ENCODE measurements at places on chromosomes 13 and 19. TPM values are rescaled to one million over a fixed set of nuclear protein-coding genes. Genes with fewer than 3 reads are reported as not detected.
A peak's percentile ranks its signal among the peaks of the same experiment; 100 is the strongest.

Gene DMRTC2
- not detected for total RNA-seq

GRCh38 chr19:4979211-4979807 is 10.4 kb downstream of the KDM4B start:
- no peaks in the 10 kb centered on the region for H3K27me3 ChIP-seq
- H3K27ac ChIP-seq: no peak overlapping the region
- no peaks in the 10 kb centered on the region for H3K4me1 ChIP-seq
- no peak for DNase-seq
- no peak overlapping the region for H3K4me3 ChIP-seq

Gene ZNF546
- total RNA-seq: 18.4 TPM

DNA sequence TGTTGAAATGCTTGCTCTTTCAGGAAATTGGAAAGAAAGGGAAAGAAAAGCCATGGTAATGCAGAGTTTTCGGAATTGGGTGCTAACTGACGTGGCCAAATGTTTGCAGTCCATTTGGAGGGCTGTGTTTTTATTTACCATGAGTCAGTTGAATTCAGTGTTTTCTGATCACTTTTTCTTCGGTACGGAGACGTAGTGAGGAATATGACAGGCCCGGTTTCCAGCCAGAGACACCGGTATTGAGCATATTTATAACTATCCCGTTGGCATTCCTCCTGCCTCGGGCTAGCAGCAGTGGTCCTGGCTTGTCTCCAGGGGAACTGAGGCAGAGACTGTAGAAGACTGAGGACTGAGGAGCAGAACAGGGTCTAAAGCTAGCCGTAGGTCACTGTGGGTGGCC is 1.0 kb downstream of the CDC16 start:
- no peak for DNase-seq
- peaks cover 27% of the 10 kb centered on the region for H3K36me3 ChIP-seq
- H3K4me1 ChIP-seq: peaks cover 21% of the 10 kb centered on the region
- H3K27me3 ChIP-seq: no peaks in the 10 kb centered on the region
- H3K27ac ChIP-seq: peak overlapping the region; percentile 46
- peak overlapping the region; percentile 66 for H3K4me3 ChIP-seq

GRCh38 chr19:31269425-31270127 is 79.7 kb downstream of the TSHZ3 start:
- no peaks in the 10 kb centered on the region for H3K4me1 ChIP-seq
- H3K4me3 ChIP-seq: no peak overlapping the region
- no peak overlapping the region for H3K27ac ChIP-seq
- no peaks in the 10 kb centered on the region for H3K36me3 ChIP-seq
- no peak for DNase-seq
- H3K27me3 ChIP-seq: no peaks in the 10 kb centered on the region

GRCh38 chr19:2549701-2550191 is 73.8 kb downstream of the GADD45B start:
- peaks cover 24% of the 10 kb centered on the region for H3K4me1 ChIP-seq
- H3K27me3 ChIP-seq: no peaks in the 10 kb centered on the region
- no peak for DNase-seq

DNA sequence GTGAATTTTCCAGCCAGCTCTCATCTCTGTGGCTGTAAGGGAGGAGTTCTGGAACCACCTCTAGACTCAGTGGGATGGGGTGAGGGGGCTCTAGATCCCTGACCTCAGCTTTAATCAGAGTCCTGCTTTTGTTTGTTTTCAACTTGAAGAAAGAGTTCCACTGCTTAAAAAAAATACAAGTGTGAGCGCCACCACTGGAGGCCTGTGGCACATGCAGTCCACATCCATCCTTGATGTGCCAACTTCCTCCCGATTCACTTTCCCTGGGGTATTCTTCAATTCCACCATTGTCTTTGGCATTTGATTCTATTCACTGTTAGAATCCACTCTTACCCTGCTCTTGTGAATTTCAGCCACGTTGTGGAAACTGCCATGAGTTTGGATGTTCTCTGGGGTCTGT is 62.4 kb upstream of the GJB6 start:
- H3K4me1 ChIP-seq: no peaks in the 10 kb centered on the region
- no peak overlapping the region for H3K4me3 ChIP-seq
- no peak overlapping the region for H3K27ac ChIP-seq
- no peaks in the 10 kb centered on the region for H3K36me3 ChIP-seq
- no peaks in the 10 kb centered on the region for H3K27me3 ChIP-seq

DNA sequence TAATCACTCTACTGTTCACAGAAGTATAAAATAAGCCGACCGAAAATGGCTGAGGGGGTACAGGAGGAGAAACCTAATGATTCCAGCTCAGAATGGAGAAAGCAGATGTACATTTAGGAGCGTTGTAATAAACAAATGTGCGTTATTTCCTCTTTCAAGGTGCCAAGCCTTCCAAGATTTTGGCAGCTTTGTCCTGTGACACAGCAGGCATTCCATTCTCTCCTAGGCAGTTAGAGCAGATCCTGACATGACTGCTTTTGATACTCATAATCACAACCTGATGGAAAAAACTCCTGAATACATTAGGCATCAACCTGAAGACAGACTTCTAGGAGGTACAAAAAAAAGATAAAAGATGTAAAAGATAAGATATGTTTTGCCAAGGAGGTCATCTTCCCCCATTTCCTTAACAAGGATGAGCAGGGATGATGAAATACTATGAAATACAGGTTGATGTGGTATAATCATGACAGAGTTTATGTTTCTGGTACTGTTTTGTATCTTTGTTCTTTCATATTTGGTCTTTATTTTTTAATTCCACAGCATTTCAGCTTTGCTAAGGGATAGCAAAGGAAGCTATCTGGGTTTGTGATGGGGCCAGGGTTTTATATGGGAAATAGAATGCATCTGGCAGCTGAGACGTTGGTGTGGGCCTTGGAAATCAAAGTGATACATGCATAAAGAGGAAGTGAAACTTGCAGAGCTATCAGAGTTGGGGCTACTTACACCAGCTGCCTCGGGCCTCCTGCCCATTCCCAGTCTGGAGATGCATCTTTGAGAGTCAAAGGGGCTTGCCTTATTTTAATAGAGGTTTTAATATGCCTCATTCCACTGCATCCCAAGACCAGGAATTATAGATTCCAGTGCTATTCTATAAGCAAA is 222.5 kb downstream of the OXGR1 start:
- H3K4me1 ChIP-seq: no peaks in the 10 kb centered on the region
- DNase-seq: no peak
- no peak overlapping the region for H3K27ac ChIP-seq
- H3K4me3 ChIP-seq: no peak overlapping the region
- H3K27me3 ChIP-seq: no peaks in the 10 kb centered on the region

- peak within 1 kb of the TSS; percentile 84 for H3K27ac ChIP-seq
- peak within 1 kb of the TSS; percentile 67 for H3K4me3 ChIP-seq
- no peaks in the 10 kb centered on the region for H3K36me3 ChIP-seq
- H3K27me3 ChIP-seq: no peaks in the 10 kb centered on the region
These were observed at the start of gene LPAR6 for GRCh38 chr13:48412881-48413351. LPAR6 (minus strand) TSS chr13:48413113; CDS start chr13:48412423, 690 bp downstream.

Gene TMC4
- 1.1 TPM for total RNA-seq

Gene CCNA1
- not detected for total RNA-seq

Gene NALCN
- not detected for total RNA-seq

Gene BCAM
- total RNA-seq: not detected

Gene FCER2
- not detected for total RNA-seq

DNA sequence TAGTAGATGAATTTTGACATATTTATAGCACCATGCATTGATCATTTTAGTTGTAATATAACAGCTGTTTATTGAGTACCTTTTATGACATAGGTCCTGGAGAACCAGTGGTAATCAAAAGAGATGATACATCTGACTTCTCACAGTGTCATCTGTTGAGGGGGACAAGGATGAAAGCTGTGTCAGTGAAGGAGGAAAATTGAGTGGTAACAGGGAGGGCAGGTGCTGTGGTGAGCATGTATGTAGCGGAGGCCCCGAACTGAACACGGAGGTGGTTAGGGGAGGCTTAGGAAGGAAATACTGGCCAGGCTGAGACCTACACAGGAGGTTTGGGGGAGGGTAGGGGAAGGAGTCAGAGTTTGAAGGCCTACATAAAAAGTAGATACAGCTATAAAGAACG is 199.7 kb downstream of the GGACT start:
- H3K36me3 ChIP-seq: no peaks in the 10 kb centered on the region
- H3K27me3 ChIP-seq: no peaks in the 10 kb centered on the region
- no peak for DNase-seq
- H3K4me3 ChIP-seq: no peak overlapping the region
- H3K4me1 ChIP-seq: no peaks in the 10 kb centered on the region
- no peak overlapping the region for H3K27ac ChIP-seq

- no peak overlapping the region for H3K27ac ChIP-seq
- no peaks in the 10 kb centered on the region for H3K36me3 ChIP-seq
- no peaks in the 10 kb centered on the region for H3K4me1 ChIP-seq
- no peaks in the 10 kb centered on the region for H3K27me3 ChIP-seq
These were observed 590.8 kb upstream of the SPRY2 start for GRCh38 chr13:80931766-80932165.

Gene RASGRP4
- not detected for total RNA-seq
